ENCODE measurements at places on chromosomes 1 and 21.

DNA sequence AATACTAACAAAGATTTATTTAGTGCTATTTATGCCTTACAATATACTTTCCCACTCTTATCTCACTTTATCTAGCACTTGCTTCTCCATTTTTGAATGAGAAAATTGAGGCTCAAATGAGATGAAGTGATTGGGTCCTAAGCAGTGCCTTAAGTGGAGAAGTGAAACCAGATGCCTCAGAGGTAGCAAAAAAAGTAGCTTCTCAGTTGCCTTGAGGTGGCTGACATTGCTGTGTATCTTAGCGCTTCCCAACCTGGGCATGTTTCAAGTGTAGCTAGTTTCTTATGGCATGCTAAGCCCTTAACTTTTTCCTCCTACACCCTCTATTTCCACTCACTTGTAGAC is 390.4 kb downstream of the OMA1 start:
- no peak for DNase-seq

DNA sequence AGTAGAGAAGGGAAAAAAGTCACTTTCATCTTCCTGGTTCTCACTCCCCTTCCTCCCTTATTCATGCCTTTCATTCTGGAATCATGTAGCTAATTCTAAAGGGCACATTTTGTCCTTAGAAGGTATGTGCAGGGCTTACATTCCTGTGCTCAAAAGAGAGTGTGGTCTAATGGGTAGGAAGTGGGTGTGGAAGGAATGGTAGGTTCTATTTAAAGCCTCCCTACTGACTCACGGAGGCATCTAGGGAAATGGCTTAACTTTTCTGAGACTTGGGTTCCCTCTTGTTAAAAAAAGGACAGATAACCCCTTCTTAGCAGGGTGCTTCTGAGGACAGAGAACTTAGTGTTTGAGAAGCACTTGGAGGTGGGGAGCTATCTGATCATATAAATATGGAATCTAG is 249.3 kb upstream of the DUSP10 start:
- DNase-seq: no peak

DNA sequence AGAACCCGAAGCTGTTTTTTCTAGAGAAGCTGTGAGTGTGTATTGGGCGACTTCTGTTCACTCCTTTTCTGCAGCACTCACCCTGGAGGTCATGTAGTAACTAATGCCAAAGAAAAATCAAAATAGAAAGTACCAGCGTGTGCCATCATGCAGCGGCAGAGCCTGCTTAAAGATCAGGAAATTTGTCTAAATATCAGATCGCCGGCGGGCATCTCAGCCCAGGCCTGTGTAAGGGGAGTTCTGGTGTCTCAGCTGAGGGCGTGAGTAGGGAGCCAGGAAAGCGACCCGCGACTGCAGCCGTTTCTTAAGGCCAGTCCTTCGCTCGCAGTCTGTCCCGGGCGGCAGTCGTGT is 768 bp downstream of the EDARADD start:
- no peak for DNase-seq

GRCh38 chr1:32828341-32828740 is 10.9 kb downstream of the S100PBP start:
- no peak for DNase-seq

- DNase-seq: no peak
These were observed 7.7 kb downstream of the VPS26C start for GRCh38 chr21:37259426-37259825.

DNA sequence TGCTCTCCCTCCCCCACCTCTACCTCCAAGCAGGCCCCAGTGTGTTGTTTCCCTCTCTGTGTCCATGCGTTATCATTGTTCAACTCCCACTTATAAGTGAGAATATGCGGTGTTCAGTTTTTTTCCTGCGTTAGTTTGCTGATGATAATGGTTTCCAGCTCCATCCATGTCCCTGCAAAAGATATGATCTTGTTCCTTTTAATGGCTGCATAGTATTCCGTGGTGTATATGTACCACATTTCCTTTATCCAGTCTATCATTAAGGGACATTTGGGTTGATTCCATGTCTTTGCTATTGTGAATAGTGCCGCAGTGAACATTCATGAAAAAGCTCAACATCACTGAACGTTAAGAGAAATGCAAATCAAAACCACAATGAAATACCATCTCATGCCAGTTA is 58.6 kb downstream of the DNAH14 start:
- DNase-seq: no peak

- no peak for DNase-seq
These were observed 82.9 kb downstream of the NGF start for GRCh38 chr1:115255154-115255553.

- no peak for DNase-seq
These were observed 38.9 kb downstream of the HHAT start for GRCh38 chr1:210367566-210367965.

- DNase-seq: no peak
These were observed 62.7 kb upstream of the EPS8L3 start for GRCh38 chr1:109826446-109826845.

DNA sequence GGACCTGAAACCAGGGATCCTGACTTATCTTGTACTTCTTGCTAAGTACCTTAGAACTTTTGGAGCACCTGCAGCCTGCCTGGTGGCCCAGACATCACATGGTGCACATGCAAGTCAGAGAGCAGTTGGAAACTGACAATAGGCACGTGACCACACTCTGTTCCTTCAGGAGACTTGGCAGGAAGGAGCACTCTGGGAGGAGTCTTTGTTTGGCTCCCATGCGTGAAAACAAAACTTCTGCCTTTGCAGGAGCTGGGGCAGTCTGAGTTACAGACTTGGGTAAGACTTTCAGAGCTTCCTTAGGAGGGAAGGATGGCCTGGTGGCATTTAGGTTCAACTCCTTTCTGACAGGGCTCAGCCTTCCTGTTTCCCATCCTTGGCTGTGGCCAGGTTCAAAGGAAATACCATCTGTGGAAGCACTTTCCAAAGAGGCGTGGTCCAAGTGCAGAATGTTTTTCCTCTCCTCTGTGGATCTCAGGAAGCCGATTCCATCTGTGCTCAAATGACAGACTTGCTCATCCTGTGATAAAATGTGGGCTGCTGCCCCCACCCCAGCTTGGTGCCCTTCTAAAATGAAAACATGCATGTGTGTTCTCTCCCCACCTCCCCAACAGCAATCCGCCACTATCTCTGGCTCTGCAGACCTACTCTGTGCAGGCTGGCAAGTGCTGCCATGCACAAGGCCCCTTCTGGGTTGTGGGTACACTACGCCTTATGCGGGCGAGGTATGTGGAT is 14.1 kb upstream of the ZNF436 start:
- DNase-seq: no peak

DNA sequence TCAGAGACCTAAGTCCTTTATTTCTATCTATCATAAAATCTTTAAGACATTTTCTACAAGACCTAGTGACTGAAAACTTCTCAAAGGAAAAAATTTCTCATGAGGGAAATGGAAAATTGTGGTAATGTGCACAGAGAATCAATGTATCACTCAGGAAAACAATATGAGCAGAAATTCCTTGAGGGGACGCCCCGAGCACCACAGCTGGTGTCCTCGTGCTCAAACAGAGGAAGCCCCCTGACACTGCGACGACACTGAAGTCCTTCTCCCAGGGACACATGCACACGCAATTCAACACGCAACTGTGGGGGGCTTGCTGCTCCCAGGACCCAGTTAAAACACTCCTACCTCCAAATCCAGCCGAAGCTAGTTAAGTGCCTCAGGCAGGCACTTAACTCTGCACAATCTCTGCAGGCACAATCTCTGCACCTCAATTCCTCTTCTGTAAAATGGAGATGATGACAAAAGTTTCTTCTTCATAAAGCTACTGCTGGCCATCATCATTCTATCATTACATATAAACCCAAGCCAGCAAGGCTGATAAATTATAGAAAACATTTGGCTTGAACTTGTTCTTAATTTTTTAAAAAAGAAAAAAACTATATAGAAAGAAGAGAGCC is 16.0 kb downstream of the ZBTB17 start:
- DNase-seq: no peak

All from amygdala (tissue), 56 donors.